ENCODE measurements at places on chromosomes 13 and 19. TPM values are rescaled to one million over a fixed set of nuclear protein-coding genes. Genes with fewer than 3 reads are reported as not detected.
A peak's percentile ranks its signal among the peaks of the same experiment; 100 is the strongest.

GRCh38 chr13:25352230-25352629 lies 19.5 kb upstream of the ATP8A2 start:
- H3K36me3 ChIP-seq = no peaks in the 10 kb centered on the region
- H3K27ac ChIP-seq = no peak overlapping the region
- no peak overlapping the region for H3K4me3 ChIP-seq
- no peak for DNase-seq

- no peak overlapping the region for H3K27ac ChIP-seq
- no peaks in the 10 kb centered on the region for H3K27me3 ChIP-seq
- H3K4me3 ChIP-seq = no peak overlapping the region
- no peak for DNase-seq
- no peaks in the 10 kb centered on the region for H3K4me1 ChIP-seq
Measured at GRCh38 chr19:45355910-45356309, 14.5 kb downstream of the ERCC2 start.

- H3K4me3 ChIP-seq = peak overlapping the region; percentile 93
- H3K36me3 ChIP-seq = peaks cover 18% of the 10 kb centered on the region
- no peaks in the 10 kb centered on the region for H3K27me3 ChIP-seq
- H3K27ac ChIP-seq = peak overlapping the region; percentile 65
- DNase-seq = peak; percentile 32
Measured at GRCh38 chr19:57559008-57559403, 657 bp downstream of the ZNF550 start.

- H3K36me3 ChIP-seq = no peaks in the 10 kb centered on the region
- H3K4me1 ChIP-seq = peaks cover 39% of the 10 kb centered on the region
- peak overlapping the region; percentile 92 for H3K27ac ChIP-seq
- no peak overlapping the region for H3K4me3 ChIP-seq
Measured at GRCh38 chr19:8391198-8392016, 1.2 kb downstream of the RAB11B start.

SERTAD3 gene
- total RNA-seq = 57.3 TPM

PTBP1 gene
- total RNA-seq = 350 TPM

ETV2 gene
- total RNA-seq = 2.0 TPM

KLK3 gene
- total RNA-seq = not detected

PEAK3 gene
- total RNA-seq = 9.5 TPM

TMEM150B gene
- 0.87 TPM for total RNA-seq

ZNF613 gene
- total RNA-seq = 3.9 TPM

ZNF253 gene
- total RNA-seq = 10.1 TPM

All from natural killer cell (primary cell).